Stimulated activated naive B cell treated with anti-CD40 and anti-IgM and Interleukin-4, amounts not matched to agents 10 μg/mL and 1 μg/mL and 100 μg/mL, for 72 hours (primary cell): ENCODE measurements at places on chromosomes 6 and 20.

DNA sequence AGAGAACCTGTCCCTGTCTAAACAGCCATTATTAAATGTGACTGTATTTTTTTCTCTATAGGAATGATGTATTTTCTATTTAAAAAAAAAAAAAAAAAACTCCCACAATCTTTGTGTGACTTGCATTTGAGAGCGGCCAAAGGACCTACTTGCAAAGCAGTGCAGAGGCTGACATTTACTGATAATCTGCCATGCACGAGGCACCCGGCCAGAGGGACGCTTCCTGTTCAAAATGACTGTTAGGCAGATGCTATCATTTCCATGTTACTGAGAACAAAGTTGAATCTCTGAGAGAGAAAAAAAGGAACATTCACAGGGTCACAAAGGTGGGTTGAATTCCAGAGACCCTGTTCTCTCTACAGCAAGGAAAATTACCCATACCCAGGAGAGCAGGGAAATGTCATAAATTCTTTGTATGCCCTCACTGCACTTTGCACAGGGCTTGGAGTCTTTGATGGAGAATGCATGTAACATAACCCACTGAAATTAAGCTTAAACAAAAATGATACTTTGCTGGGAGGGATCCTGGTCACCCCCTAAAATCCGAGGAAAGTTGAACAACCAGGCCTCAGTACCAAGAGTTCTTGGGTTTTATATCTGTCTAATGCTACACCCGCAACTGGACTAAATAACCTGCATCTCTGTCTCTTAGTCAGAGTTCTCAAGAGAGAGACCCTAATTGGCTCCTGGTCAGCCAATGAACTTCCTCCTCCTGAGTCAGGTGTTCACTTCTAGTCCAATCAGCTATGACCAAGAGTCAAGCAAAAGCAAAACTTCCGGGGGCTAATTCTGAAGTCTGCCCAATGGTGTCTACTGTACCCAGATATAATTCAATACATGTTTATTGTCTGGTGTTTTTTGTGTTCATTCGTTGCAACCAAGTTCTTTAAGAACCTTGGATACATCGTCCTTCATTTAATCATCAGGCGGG, 61.2 kb downstream of the GCLC start:
- peak; percentile 62 for DNase-seq

- DNase-seq: peak; percentile 74
Observed at GRCh38 chr6:53244958-53245357, 96.3 kb upstream of the GCM1 start.

DNA sequence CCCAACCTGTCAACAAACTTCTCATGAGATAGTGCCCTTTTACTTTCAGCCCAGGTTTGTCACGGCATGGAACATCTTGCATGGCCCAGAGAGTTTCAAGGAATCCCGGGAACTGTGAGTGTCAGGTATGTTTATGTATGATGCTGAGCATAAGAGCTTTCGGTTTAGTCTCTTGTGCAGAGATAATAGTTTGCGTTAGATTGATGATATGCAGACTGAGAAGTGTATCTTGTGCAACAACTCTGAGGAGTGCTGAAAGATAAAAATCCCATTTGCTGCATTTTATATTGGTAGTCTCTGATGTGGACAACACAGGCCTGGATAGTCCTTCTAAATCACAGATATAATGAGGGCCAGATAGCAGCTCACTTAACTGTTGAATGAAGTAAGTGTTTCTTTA, 99.0 kb downstream of the TBX18 start:
- no peak for DNase-seq

DNA sequence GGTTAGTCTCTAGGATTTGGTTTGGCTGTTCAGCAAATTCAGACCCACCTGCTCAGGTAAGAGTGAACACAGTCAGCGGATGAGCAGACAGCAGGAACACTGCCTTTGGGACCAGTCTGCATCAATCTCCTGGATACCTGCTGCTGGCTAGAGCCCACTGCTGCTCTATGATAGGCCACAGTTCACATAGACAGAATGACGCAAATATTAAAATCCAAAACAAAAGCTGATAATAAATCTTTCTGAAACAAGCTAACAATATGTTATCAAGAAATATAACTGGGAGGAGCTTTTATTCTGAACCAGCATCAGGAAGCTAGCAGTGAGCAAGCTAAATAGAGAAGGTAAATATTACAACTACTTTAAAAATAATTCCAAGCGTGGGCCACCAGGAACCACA, at the start of gene TAAR1:
TAAR1 (minus strand) TSS at position 101 of the 400 bp plus-strand sequence. CDS start 13,179 bp downstream, outside the sequence.
- no peak for DNase-seq

DNA sequence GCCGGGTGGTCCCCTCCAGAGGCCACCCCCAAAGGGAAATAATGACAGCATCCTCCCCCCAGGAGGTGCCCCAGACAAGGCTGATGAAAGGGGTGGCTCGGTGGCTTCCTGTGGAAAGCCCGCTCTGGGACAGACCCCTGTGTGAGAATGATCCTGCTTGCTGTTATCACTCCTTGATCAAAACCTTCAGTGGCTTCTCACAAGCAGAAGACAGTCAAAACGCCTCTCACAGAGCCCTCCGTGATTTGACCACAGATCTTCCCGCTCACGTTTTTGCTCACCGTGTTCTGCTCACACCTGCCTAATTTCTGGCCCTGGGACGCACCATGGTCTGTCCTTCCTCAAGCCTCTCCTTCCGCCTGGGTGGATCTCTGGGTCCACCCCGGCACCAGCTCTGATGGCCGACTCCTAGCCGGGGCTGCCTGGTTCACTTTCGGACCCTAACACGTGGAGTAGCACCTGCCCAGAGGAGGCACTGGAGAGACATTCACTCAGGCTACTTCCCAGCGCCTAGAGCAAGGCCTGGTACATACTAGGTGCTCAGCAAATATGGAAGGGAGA, 210.4 kb downstream of the ANKRD60 start:
- DNase-seq: no peak

DNA sequence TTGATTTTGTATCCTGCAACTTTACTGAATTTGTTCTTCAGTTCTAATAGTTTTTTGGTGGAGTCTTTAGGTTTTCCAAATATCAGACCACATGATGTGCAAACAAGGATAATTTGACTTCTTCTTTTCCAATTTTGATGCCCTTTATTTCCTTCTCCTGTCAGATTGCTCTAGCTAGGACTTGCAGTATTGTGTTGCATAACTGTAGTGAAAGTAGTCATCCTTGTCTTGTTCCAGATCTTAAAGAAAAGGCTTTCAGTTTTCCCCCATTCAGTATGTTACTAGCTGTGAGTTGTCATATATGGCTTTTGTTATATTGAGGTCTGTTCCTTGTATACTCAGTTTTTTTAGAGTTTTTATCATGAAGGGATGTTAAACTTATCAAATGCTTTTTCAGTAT, 4.6 kb downstream of the MICB start:
- no peak for DNase-seq

DNA sequence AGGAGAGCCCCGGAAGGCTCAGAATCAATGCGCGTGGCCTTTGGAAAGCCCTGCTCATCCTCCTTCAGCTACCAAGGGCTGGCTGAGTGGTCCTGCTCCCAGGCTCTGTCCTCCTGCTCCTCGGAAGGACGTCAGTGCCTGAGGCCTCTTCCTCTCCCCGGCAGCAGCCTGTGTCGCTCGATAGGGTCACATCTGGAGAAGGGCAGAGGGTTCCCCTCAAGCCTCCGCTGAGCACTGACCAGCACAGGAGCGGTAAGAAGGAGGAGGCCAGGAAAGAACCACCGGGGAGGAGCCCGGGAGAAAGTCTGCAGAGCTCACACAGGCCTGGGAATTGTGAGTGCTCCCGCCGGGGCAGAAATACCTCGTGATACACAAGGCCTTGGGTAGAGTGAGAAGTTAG, 21.2 kb downstream of the KIF25 start:
- DNase-seq: no peak

DNA sequence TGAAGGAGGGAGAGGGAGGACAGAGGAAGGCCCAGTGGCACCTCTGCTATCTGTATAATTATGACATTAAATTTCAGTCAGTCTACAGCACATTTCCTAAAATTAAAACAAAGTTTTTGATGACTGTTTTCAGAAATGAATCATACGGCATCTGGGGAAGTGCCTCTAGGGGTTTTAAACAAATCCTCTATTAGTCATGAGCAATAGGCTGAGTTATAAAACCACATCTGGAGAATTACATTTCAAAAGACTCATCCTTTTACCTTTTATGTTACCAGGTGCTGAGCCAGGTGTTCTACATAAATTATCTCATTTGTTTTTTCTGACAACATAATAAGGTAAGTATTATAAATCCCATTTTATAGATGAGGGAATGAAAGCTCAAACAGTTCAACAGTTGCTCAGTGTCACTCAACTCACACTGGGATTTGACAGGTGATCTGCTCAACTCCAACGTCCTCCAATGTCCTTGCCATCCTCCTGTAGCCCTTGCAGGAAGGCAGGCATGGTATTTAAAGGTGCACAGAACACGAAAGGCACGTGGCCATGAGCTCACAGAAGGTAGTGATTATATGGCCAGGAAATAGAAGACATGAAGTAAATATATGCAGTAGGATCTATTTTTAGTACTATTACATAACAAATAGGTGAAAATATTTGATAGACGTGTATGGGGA, 184.2 kb upstream of the MAN1A1 start:
- peak; percentile 11 for DNase-seq

DNA sequence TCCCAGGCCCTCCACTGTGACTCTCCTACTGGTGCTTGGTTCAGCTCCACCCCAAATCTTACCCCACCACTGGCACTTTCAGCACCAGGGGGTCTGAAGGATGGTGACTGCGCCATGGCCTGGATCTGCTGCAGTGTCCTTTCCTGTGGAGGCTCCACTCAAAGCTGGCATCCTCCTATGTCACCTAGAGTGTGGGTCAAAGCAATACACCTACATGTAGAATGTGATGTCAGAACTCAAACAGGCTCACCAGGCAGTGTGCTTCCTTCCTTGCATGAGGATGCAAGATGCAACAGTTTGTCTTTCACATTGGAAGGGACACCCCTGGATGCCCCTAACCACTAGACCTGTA, 32.8 kb upstream of the MICB start:
- DNase-seq: no peak

- DNase-seq: no peak
Observed at GRCh38 chr20:49104365-49104648, 58.2 kb downstream of the CSE1L start.

GRCh38 chr6:113411011-113411410, 446.1 kb upstream of the MARCKS start:
- DNase-seq: no peak

DNA sequence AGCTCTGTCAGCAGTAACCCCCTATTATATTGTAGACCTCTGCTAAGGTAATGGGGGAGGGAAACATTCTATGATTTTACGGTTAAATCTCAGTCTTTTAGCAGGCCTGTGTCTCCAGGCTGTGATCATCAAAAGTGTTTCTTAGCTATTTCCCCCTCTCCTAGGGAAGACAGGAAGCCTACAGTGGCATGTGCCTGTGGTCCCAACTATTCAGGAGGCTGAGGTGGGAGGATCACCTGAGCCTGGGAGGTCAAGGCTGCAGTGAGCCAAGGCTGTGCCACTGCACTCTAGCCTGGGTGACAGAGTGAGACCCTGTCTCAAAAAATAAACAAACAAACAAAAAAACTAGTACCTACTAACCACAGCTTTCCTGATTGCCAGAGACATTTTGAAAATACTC, 67.9 kb downstream of the DNAAF9 start:
- no peak for DNase-seq

- no peak for DNase-seq
Observed at GRCh38 chr6:119184008-119184648, 105.7 kb upstream of the FAM184A start.

DNA sequence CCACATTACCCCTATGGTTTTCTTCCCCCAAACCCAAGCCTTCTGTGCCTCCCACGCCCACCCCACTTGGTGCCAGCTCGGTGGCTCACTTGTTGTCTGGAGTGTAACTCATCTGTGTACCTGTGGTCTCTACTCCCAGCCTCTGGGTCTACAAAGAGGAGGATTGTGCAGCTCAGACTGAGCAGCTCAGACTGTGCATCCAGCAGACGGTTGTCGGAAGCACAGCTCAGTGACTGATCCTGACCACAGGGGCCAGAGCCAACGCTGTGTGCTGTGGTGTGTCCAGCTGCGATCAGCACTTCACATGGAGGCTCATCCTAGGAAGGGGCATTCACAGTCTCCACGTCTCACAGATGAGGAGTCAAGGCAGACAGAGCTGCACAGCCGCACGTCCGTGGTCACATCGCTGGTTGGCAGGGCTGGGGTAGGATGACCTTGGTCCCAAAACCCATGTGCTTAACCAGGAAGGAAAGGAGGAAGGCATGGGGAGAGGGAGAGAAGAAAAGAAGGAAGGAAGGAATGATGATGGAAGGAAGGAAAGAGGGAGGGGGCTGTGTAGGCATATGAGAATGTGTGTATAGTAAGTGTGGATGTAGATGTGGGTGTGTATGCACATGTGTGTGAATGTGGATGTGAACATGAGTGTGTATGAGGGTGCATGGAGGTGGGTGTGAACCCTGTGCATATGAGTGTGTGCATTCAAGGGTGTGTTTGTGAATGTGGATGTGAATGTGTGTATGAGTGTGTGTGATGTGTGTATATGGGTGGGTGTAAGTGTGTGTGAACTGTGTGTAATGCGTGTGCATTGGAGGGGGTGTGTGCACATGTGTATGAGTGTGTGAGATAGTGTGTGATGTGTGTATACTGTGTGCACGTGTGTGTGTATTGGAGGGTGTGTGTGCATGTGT, 28.2 kb upstream of the STX16 start:
- no peak for DNase-seq

- no peak for DNase-seq
Observed at GRCh38 chr6:144695858-144696533, 410.9 kb downstream of the UTRN start.

DNA sequence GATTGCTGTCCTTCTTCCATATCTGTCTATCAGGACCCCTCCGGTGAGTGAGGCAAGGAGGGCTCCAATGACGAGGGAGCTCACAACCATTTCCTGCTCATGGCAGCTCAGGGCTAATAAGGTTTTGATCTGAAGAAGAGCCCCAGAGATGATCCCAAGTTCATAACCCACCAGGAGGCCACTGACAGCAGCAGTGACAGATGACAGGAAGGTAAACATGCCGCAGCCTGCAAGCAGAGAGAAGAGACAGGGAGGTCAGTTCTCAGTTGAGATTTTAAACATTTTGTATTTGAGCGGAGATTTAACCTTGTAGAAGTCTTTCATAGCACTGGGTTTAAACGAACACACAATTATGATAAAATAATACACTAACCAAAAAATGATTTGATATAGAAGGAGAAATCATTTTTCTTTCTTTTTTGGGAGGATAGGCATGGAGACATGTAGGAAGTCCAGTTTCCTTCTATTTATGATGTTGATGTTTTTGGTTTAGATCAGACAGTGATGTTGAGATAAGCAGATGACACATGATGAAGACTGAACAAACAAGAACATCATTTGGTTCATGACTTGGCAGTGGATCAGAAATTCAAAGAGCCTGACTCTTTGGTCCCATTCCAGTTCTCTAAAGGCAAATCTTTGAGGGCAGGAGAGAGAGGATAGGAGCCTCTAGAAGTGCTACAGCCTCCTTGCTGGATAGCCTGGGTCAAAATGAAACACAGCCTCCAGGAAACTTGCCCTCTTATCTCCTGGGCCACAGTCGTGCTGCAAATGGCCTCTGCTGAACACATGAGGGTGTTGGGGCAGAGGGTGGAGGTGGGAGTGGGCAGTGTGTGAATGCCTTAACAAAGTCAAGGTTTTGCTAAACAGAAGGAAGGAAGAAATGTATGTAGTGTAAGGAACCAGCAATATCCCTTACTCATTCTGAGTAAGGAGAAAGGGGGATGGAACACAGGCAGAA, 22.6 kb downstream of the SLC2A12 start:
- no peak for DNase-seq
